ENCODE measurements at places on chromosomes 11 and 22.

DNA sequence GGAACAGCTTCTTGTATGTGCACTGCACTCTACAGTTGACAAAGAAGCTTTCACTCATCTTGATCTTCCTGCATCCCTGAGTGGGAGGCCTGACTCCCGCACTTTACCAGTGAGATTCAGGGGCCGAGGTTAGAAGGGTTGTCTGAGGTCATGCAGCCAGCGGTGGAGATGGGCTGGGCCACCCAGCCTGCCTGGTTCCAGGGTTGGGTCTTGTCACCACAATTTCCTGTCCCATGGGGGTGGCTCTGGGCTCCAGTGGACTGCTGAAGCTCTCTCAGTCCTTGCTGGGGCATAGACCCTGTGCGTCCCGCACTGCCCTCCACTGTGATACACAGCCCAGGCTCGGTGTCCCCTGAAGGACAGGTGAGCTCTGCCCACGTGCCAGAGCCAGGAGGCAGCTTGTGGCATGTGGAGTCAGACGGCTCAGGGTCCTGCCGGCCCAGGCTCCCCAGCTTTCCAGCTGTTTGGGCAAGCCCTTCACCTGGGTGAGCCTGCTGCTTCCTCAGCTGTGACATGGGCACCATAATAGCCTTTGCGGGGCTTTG, 6.9 kb upstream of the MYO7A start:
- DNase-seq: no peak

- no peak for DNase-seq
These were observed 1.6 kb upstream of the RPS19BP1 start for GRCh38 chr22:39534092-39534506.

DNA sequence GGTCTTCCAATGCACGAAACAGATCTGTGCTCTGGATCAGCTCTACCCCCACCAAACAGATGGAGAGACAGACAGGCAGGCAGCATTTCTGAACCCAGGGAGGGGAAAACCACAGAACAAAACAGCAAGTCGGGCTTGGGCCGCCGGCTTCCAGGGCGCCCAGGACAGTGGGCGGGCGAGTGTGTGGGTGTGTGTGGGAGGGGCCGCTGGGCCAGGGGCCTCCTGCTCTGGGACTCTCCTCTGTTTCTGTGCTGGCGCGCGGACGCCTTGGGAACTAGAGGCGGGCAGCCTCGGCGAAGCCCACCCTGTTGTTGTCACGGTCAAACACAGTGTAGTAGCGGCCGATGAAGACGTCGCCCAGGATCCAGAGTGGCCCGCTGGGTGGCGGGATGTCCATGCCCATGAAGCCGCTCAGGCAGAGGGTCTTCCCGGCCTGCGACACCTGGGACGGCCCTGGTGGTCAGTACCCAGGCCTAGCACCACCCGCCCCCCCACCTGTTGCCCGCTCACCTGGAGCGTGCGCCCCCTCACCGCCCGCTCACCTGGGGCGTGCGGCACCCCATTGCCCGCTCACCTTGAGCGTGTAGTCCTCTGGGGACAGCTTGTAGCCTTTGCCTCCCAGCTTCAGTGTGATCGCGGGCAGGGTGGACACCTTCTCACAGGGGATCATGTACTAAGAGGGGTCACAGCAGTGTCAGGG, 3.0 kb upstream of the IFITM10 start:
- no peak for DNase-seq

DNA sequence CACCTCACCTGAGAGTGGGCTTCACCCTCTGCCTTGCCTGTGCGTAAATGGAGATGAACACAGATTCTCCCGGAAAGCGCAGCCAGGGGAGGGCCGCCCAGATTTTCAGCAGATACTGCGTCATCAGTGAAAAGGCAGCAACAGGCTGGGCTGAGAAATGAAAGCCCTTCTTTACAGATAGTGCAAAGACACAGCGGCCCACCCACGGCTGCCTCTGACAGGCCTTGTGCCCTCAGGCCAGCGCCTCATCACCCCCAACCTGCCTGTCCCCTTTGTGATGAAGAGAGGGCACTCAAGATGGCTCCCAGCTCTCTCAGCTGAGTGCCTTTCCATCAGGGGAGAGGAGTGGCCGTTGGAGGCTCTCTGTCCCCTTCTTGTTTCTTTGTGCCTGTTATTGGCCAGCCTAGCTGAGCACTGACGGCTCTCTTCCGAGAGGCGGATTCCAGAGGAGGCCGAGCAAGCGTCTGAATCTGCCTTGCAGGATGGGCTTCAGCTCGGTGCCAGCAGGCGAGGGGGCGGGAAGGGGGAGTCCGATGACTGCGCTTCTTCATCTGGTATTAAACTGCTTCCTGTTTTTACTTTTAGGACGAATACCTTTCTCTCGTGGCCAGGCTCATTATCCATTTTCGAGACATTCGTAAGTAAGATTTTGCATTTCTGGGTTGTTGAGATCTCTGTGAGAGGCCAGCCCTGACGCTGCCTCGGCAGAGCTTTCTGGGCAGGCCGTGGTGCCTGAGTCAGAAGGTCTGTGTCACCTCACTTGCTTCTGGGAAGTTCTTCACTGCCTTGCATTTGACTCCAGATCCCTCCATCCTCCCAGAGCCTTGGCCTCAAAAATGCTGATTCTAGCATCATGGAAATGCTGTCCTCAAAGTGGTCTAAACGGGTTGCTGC, 43.7 kb downstream of the MED15 start:
- DNase-seq: no peak

DNA sequence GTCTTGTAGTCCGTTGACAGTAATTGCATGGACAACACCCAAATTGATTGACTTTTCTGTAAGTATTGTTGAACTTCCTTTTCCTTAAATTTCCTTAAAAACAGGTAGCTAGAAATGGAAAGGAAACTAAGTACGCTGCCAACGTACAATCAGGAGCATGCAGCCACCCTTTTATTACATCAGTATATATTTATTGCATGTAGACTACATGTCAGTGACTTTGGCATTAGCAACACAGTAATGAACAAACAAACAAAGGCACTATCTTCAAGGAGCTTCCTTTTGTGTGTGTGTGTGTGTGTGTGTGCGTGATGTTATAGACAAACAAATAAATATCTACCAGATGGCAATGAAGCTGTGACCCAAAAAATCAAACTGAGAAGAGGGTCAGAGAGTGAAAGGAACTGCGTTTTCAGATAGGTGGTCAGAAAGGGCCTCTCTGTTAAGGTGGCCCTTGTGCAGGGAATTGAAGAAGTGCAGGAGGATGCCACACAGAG, at the start of gene OR9Q1:
TSS of gene OR9Q1 (plus strand) at position 447 of the 497 bp plus-strand sequence. CDS start 155,564 bp downstream, outside the sequence.
- no peak for DNase-seq

- no peak for DNase-seq
These were observed 19.3 kb downstream of the IL10RA start for GRCh38 chr11:118005224-118006152.

DNA sequence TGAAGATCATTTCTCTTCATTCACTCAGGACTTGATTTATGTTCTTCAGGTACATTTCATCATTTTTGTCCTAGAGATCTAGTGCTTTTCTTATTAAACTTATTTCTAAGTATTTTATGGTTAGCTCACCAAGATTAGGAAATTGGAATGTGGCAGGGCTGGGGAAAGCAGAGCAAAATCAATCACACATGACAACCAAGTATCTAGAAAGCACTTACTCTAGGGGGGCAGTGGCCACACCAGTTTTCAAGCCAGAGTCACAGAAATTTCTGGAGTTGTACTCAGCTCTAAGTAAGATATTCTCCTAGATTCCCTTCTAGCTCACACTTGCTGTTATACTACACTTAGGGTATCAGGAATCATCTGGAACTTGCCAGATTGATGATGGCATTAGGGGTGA, 33.3 kb upstream of the MYEOV start:
- DNase-seq: no peak

DNA sequence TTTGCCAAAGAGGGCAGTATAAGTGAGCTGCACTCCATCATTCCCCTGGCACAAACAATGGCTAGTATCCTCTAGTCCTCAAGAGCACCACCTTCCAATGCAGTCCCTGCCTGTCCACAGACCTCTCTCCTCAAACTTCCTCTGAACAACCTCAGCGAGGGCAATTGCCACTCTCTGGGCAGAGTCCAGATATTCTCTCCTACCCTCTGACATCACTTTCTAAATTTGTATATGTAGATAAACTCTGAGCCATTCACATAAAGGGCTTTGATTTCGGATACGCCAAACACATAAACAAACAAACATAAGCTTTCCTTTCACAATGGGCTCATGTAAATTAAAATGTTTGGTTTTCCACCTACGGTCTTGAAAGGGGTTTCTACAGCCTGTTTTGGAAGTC, 3.0 kb upstream of the SLC43A3 start:
- no peak for DNase-seq

DNA sequence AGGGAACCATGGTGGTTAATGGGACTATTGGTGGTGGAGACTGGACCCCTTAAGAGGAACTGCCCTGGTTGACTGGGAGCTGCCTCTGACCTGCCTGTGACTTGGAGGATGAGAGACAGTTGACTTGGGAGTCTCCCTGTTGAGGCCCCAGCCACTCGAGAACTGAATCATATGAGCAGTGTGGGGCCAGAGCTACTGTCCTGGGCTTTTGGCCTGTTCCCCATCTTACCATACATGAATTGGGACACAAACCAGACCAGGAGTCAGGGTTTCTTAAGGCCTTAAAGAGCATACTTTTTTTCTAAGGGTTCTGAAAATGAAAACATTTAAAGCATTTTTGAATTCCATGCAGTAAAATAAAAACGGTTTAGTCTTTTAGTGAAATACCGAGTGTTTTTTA, 92.8 kb downstream of the TEAD1 start:
- no peak for DNase-seq

GRCh38 chr11:76773921-76774361, 9.2 kb upstream of the TSKU start:
- no peak for DNase-seq
